ENCODE measurements at places on chromosomes 5 and 9.

DNA sequence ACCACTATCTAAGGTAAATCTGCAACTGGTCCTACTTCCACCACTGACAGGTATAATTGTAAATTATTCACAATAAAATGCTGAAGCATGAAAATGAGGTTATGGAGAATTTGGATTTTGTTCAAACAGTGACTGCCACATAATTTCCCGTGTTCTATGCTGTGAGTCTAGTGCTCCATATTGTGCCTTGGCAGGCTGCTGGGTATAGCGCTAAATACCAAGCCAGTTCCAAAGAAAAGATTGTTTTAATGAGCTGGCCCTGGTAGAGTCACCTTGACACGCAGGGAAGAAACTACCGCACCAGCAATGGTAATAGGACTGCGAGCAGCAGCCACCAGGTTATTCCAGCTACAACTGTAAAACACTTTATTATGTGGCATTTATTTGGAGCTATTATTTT is 30.4 kb downstream of the PSMB7 start:
- DNase-seq: no peak

- DNase-seq: no peak
These were observed 271.5 kb downstream of the ARRDC3 start for GRCh38 chr5:91111473-91112238.

DNA sequence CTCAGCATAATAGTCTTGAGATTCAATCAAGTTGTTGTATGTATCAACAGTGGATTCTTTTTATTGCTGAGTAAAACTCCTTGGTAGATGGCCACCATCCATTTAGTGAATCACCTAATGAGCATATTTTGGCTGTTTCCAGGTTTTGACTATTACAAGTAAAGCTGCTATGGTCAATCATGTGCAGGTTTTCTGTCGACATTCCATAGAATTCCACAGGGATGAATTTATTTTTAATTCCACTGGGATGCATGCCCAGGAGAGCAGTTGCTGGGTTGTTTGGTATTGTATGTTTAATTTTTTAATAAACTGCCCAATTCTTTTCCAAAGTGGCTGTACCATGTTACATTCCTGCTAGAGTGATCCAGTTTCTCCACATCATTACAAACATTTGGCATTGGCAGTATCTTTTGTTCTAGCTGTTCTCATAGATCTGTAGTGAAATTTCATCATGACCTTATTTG is 10.5 kb upstream of the S1PR3 start:
- no peak for DNase-seq

DNA sequence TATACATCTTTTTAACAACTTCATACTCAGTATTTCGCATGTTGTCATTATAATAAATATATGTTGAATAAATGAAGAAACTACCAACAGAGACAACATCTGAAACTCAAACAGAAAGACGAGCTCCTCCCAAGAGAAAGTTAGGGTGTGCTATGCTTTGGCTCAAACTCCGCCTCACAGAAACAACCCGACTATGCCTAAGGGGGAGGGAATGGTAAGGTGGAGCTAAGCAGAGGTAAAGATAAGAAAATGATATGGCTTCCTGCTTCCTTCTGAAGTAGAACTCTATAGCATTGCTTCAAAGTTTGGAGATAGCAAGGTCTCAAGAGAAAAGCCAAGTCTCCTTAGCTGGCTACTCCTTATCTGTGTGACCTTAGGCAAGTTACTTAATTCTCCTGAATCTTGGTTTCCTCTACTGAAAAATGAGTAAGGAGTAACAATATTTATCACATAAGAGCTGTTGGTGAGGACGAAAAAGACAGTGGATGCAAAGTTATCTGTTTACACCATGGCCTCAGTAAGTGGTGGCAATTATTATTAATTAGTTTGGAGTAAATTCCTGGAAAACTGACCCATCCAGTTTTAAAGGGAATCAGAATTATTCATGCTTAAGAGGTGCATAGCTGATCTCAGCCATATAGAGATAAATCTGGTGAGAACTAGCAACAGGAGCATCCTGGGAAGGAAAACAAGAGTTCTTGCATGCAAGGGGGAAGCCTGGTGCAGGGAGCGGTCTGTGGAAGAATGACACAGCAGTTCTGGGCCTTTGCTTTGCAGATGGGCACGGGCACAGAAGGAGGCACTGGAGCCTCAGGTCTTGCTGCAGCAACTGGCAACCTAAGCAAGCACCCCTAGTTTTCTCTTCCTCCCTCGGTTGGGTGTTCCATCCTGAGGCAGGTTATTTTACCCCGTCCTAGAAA is 73.3 kb downstream of the GLIS3 start:
- DNase-seq: no peak

- DNase-seq: no peak
These were observed 28.3 kb downstream of the SLC25A48 start for GRCh38 chr5:135862744-135863143.

GRCh38 chr5:32504989-32505596 is 60.6 kb upstream of the ZFR start:
- no peak for DNase-seq
